ENCODE measurements at places on chromosomes 1 and 21. TPM values are rescaled to one million over a fixed set of nuclear protein-coding genes. Genes with fewer than 3 reads are reported as not detected.

The PCSK9 gene
- 0.38 TPM for total RNA-seq

- peak; percentile 91 for DNase-seq
Observed at GRCh38 chr1:153796786-153797659, 21.8 kb downstream of the SLC27A3 start.

GRCh38 chr1:219443763-219444162, 169.1 kb downstream of the ZC3H11B start:
- no peak for DNase-seq

DNA sequence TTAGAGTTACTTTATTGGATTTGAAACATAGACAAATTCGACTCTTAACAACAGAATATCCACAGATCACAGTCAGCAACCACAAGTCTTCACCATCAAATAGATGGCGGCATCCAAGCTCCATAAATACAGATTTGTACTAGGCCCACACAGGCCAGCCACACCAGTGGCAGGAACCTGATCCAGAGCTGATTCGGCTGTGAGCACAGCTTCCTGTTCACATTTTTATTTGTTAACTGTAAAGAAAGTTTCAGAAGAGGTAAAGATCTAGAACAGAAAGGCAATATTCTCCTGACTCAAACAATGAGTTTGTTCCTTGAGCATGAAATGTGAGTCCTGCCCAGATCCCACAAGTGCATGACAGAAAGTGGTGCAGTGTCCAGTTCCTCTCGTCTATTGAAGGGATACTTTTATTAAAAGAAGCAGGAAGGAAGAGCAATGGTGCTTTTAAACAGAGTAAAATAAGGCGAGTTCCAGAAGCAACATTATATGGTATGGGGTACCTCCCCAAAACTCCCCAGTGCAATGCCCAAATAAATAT, 205.8 kb downstream of the SLC45A1 start:
- DNase-seq, result no peak

DNA sequence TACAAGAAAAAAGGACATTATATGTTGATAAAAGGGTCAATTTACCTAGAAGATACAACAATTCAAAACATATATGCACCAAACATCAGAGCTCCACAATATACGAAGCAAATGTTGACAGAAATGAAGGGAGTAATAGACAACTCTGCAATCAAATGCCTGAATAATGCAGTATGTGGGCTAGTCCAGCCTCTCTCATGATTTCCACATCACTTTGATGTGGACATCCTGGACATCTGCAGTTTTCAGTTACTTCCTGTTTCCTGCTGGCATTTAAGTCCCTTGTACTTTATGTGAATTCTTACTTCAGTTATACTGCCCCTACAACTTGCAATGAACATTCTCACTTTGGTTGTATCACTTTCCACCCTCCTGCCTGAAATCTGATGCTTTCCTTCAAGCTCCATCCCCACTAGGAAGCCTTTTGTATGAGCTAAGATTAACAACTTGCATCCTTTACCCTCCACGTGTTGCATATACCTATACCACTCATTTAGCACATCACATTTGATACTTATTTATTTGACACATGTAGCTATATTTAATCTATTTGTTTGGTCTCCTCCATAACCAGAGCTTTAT, 36.7 kb downstream of the DISC1 start:
- DNase-seq, result no peak

GRCh38 chr1:116152577-116152943, 41.4 kb downstream of the MAB21L3 start:
- no peak for DNase-seq

DNA sequence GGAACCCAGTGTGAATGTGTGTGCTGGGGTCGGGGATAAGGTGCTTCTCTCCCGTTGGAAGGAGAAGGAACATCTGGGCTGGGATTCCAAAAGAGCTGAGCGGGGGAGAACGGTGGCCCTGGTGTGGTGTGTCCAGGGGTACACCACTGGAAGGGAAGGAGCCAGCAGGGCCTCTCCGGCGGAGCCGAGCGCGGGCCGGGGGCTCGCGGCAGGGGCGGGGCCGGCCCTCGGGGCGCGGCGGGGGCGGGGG, 231 bp upstream of the RPS6KA1 start:
- DNase-seq, result no peak

- no peak for DNase-seq
Observed at GRCh38 chr1:41675401-41675800, 190.9 kb upstream of the EDN2 start.

DNA sequence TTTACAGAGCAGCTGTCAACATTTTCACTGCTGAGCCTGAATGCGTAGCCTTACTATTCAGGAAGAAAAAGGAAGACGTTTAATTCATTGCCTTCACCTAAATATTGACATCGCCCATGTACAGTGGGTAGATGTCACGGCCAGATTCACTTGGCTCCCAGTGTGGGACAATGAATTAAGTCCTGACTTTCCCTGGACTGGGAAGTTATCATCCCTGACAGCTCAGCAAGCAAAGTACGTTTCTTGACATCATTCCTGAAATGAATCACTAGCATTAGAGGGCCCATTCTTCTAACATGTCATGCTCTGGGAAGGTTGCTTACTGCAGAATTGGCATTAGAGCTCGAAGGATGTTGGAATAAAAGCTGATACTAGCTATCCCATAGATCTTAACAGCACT, 37.8 kb downstream of the LRRC53 start:
- no peak for DNase-seq

The PTPN22 gene
- 1.7 TPM for total RNA-seq

DNA sequence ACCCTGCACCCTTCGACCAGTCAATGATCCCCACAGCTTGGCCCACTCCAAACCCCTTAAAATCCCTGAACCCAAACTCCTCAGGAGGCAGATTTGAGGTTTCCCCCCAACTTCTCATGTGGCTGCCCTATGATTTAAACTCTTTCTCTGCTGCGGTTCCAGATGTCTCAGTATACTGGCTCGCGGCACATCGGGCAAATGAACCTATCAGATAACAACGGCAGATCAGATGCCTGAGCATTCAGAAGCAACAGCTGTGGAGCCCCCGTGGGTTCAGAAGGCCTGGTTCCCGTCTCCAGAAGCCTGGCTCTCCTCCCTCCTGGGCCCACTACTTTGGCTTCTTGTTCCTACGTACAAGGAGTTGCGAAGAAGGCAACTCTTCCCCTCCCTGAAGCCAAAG, 43.3 kb upstream of the H6PD start:
- DNase-seq, result no peak

DNA sequence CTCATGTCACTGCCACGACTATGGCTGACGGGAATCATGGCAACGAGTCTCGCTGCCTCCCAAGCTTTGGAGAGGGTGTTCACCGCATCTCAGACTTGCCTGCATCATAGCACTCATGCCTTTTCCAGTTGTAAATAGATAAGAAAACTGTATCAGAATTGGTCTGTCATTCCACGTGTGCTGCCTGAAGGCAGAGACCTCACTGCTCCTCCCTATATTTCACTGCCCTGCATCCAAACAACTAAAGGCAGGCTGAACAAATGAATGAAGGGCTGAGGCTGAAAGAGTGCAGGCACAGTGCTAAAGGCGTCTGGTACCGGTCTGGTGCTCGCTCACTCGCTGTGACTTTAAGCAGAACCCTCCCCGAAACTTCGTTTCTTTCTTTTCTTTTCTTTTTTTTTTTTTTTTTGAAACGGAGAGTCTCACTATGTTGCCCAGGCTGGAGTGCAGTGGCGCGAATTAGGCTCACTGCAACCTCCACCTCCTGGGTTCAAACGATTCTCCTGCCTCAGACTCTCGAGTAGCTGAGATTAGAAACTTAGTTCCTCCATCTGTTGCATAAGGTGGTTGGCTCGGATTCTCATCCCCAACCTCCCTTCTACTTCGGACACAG, 542 bp downstream of the EIF2B3 start:
- no peak for DNase-seq

The ZBTB8B gene
- total RNA-seq, result not detected

The CD53 gene
- total RNA-seq, result 6.2 TPM

The BCL2L15 gene
- 0.30 TPM for total RNA-seq

The BRDT gene
- total RNA-seq, result not detected

GRCh38 chr1:237799762-237800474, 90.8 kb downstream of the ZP4 start:
- DNase-seq, result no peak

GRCh38 chr21:19557046-19557445, 1153.5 kb upstream of the TMPRSS15 start:
- DNase-seq, result no peak

- no peak for DNase-seq
Observed at GRCh38 chr1:164707868-164708331, 148.9 kb downstream of the PBX1 start.

DNA sequence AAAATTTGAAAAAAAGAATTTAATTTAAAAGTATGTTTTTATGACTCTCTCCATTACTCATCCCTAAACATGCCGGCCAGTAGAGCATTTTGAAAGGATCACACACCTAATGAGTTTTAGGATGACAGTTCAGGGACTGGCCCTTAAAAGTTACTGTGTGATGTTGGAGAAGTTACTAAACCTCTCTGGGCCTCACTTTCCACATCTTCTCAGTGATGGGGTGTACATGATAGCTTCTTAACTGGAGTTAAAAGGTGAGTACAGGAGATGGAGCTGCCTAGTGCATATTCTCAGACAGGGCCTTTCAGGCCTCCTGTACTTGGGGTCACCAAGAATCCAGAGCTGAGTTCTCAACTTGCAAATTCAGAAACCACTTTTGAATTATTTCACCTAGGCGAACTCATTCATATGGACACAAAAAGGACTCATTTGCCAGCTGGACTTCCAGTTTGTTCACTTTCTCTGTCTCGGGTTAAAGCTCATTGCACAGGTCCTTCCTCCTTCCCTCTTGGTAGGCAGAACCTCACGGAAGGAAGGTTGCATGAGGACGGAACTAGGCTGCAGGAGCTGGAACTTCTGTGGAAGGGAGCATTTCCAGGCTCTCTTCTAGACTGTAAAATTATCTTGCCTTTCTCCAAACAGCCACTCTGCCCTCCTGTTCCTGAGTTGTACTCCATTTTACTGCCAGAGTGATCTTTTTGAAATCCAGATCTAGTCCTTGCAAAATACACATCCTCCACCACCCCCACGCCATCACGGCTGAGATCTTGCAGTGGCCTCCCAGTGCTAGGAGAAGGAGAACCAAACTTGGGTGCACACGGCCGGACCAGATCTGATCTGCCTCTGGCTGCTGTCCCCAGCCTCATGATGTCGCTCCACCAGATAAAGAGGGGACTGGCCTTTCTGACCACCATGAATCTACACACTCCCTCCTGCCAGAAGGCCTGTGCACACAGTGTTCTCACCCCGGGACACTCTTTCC, 4.3 kb upstream of the SLC30A1 start:
- no peak for DNase-seq

The IGSF5 gene
- total RNA-seq, result not detected

DNA sequence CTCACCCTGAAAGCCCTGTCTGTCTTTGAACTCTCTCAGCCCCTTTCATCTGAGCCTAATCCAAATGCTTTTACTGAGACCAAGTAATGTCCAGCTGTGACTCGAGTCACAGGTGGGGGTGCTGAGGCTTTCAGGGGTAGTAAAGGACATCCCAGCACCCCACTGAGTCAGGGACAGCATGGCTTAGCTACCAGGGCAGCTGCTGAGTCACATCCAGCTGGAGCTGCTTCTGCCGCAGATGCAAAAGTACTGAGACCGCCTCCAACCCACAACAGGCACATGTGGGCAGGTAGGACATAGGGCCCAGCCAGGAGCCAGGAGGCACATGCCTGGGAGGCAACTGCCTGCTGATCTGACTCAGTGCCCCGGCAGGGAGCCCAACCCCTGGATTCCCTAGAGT, 6.7 kb upstream of the VSIG8 start:
- DNase-seq, result no peak

The S100A7 gene
- total RNA-seq, result 27.7 TPM

- DNase-seq, result no peak
Observed at GRCh38 chr1:6495540-6496364, 4.3 kb upstream of the PLEKHG5 start.

The RHD gene
- not detected for total RNA-seq

DNA sequence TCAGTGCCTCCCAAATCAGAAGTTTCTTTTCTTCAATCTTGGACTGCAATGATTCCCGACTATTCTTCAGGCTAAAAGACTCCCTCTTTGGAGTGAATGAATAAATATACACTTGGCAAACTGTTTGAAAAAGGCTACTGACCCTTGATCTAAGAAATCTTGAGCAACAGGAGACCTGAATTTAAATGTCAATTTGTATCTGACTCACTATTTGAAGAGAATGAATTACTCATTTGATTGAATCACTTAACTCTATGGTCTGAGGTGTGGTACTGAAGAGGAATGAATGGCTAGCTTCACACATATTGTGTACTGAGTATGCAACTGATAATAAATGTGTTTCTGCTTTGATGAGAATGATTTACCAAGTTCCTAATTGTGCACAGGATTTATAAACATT, 4.6 kb upstream of the SMG7 start:
- no peak for DNase-seq

GRCh38 chr1:68278221-68278620, 45.9 kb upstream of the WLS start:
- DNase-seq, result no peak

The DHDDS gene
- total RNA-seq, result 35.6 TPM

The NOC2L gene
- total RNA-seq, result 45.6 TPM

GRCh38 chr1:43683560-43683959, 23.8 kb upstream of the ST3GAL3 start:
- DNase-seq, result no peak

DNA sequence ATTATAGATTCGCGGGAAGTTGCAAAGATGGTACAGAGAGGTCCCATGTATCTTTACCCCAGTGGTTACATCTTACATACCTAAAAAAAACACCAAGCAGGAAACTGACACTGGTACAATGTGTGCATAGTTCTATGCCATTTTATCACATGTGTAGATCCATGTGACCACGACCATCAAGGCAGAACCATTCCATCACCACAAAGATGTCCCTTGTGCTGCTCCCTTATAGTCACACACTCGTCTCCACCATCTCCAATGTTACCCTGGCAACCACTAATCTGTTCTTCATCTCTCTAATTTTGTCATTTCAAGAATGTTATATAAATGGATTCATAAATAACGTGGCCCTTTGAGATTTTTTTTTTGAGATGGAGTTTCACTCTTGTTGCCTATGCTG, 156.9 kb upstream of the MAGI3 start:
- DNase-seq, result no peak

DNA sequence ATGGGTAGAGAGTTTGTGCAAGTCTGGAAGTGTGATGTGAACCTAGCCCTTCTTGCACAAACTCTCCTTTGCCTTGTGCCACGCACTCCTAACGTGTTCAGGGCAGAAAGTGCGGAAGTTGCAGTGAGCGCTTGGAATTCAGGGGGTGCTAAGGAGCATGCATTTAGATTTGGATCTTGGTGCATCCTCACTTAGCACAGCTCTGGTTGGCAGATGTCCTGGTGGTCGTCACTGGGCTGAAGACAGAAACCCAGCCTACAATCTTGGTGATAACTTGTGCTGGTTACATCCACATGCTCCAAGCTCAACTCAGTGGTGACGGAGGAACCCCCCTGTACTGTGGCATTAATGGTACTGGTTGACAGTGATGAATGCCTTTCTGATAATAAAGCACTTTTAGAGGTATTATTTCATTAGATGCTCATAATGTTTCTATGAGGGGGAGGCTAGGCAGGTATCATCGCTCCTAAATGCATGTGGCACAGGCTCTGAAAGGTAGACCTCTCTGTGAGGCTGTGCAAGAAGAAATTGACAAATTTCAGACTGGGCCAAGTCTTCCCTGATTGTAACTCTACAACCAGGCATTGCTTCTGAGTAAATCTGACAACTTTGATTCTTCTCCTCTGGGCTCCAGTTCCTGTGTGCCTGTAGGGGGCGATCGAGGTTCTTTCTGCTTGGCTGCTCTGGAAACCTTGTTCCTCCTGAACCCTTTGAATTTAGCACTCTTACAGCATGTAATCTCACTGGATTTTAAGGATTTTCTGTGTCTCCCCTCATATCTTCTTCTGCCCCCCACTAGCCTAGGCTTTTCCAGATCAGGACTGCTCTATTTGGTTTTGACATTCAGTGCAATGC, 40.6 kb downstream of the MAPKAPK2 start:
- peak; percentile 47 for DNase-seq

The NRAS gene
- total RNA-seq, result 21.8 TPM

The FCER1G gene
- 4.6 TPM for total RNA-seq

The ATF6 gene
- 28.8 TPM for total RNA-seq
